ENCODE measurements at places on chromosomes 11 and 22. TPM values are rescaled to one million over a fixed set of nuclear protein-coding genes. Genes with fewer than 3 reads are reported as not detected.

The CRYAB gene
- 4.6 TPM for total RNA-seq

The NAGA gene
- 7.3 TPM for total RNA-seq

The OR5J2 gene
- total RNA-seq = not detected

The HTR3A gene
- not detected for total RNA-seq

The PARVB gene
- total RNA-seq = 39.3 TPM

The BAD gene
- total RNA-seq = 99.7 TPM

The PSMD13 gene
- total RNA-seq = 177 TPM

The SLC7A4 gene
- total RNA-seq = not detected

The NXPE1 gene
- not detected for total RNA-seq

The TIGD3 gene
- 1.0 TPM for total RNA-seq

The SCGB1C1 gene
- total RNA-seq = not detected

The LRRC56 gene
- 0.55 TPM for total RNA-seq

The CRYBB1 gene
- total RNA-seq = not detected

The PKP3 gene
- 34.0 TPM for total RNA-seq
